Stimulated activated CD4-positive, alpha-beta T cell treated with anti-CD3 and anti-CD28 coated beads, Interleukin-1b, Interleukin-23, amount 100 ng/mL, for 4 hours (primary cell): ENCODE measurements at places on chromosomes 2 and 18.

GRCh38 chr2:135052997-135053474 is 944 bp downstream of the RAB3GAP1 start:
- peak; percentile 8 for DNase-seq

DNA sequence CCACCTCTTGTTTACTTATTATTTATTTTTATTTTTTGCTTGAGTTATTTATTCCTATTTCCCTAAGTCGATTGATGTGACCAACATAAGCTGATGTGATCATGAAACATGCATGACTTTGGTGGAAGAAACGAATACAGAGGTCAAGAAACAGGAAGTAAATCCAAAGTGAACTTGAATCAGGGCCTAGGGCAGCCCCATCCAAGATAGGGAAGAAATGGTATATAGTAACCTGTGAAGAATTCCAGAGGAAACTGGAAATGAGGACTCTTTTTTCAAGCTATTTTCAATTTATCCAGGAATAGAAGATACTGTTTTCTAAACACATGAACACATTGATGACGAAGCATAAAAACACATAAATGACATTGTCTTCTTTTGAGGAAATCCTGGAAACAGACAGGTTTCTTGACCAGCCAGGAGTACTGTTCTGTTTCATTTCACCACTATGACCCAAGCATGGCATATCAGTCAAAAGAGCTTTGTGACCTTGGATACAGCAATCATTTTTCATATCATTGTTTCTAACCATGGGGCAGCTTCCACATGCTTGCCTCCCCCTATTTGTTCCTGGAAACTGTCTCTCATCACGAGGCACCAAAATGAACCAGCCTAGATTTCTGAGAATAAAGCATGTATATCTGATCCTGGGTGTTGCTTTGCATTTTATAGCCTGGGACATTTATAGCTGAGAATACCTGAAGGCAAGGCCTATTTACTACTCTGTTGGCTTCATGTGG is 9.1 kb upstream of the LCLAT1 start:
- DNase-seq = no peak

DNA sequence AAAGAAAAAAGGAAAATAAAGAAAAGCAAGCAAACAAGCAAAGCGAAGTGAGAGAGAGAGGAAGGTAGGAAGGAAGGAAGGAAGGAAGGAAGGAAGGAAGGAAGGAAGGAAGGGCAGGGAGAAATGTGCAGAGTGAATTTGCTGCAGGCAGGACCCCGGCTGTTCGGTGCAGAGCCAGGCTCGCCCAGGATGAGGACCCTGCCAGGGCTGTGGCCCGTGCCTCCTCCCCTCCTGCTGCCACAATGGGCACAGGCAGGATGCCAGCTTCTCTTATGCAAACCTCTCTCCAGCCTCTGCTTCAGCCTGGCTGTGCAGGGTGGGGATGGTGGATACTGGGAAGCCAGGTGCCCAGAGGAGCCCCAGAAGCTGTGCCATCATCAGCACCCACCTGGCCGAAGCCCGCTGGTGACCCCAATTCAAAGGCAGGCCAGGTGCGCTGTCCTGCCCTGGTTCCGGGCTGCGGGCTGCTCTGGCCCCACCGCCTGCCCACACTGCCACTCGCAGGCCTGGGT is 3.2 kb downstream of the GPR17 start:
- no peak for DNase-seq

DNA sequence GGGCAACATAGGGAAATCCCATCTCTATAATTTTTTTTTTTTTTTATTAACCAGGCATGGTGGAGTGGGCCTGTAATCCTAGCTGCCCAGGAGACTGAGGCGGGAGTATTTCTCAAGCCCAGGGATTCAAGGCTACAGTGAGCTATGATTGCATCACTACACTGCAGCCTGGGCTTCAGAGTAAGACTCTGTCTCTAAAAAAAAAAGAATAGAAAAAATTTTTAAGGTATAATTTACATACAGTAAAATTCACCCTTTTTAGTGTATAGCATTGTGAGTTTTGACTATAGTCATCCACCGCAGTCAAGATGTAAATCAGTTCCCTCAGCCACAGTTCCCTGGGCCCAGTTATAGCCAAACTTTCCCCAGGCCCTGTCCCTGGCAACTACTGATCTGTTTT is 57.1 kb upstream of the MSH6 start:
- DNase-seq = no peak

DNA sequence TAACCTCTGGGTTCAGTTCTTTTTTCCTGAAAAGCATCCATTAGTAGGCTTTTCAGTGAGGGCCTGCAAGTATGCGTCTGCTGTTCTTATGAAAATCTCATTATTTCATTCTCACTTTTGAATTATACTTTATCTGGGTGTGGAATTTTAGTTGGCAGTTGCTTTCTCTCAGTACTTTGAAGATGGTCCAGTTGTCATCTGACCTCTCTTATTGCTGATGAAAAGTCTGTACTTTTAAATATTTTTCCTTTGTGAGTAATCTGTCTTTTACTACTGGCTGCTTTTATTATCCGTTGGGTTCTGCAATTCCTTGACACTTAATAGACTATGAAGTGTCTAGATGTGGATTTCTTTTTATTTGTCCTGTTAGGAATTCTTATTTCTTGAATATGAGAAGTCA is 307.8 kb downstream of the CYP26B1 start:
- no peak for DNase-seq

- no peak for DNase-seq
These were observed 42.7 kb downstream of the SH3RF3 start for GRCh38 chr2:109171444-109172334.

DNA sequence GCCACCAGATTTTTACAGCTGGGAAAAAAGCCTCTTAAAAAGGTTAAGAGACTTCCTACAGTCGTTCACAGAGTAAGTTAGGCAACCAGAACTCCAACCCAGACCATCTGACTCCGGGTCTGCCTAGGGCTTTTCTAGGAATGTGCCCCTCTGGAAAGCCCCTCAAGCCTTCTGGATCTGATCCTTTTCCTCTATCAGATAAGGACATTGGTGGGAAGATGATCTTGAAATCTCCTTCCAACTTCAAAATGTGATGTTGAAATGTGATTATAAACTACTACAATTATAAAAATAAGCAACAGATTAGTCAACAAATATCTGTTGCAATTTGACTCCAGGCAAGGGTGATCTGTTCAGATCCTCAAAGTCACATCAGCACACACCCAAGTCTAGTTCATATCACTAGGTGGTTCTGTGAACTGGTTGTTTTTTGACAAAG is 270.4 kb downstream of the ARHGAP15 start:
- no peak for DNase-seq

GRCh38 chr2:21552981-21553380 is 429.2 kb downstream of the TDRD15 start:
- DNase-seq = no peak

GRCh38 chr2:172836827-172837226 is 101.2 kb downstream of the RAPGEF4 start:
- no peak for DNase-seq

GRCh38 chr2:11775384-11775783 is 29.0 kb downstream of the LPIN1 start:
- no peak for DNase-seq

DNA sequence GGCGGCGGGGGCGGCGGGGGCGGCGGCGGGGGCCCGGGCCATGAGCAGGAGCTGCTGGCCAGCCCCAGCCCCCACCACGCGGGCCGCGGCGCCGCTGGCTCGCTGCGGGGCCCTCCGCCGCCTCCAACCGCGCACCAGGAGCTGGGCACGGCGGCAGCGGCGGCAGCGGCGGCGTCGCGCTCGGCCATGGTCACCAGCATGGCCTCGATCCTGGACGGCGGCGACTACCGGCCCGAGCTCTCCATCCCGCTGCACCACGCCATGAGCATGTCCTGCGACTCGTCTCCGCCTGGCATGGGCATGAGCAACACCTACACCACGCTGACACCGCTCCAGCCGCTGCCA is 644 bp downstream of the ONECUT2 start:
- DNase-seq = no peak

DNA sequence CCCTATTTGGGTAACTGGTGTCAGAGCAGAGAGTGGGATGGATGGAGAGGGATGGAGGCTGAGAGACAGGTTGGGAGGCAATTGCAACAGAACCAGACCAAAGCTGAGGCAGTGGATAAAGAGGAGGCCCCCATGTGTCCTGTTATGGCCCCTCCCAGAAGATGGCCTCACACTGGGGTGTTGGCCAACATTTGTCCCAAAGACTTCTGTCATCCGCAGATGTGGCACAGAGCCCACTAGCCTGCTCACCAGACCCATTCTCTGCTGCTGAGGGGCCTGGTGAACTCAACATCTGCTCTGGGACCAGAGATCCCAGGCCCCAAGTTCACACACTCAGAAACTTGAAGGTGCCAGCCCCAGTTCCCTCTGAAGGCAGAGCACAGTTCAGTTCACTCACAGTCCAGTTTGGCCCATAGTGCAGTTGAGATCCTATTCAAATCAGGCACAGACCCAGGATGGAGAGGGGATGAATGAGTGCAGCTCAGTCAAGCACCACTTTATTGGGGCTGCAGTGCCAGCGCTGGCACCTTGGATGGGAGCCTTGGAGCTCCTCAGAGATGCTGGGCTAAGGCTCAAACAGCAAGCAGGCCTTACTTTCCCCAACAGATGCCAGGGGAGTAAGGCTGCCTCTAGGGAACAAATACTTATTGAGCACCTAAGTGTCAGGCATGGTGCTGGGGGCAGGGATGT is 189.2 kb downstream of the ZBTB7C start:
- DNase-seq = no peak

- no peak for DNase-seq
These were observed 45.7 kb downstream of the HDAC4 start for GRCh38 chr2:239355139-239355538.

- DNase-seq = no peak
These were observed 277.2 kb downstream of the BCL2 start for GRCh38 chr18:63042351-63042750.

GRCh38 chr2:68637047-68637446 is 6.3 kb upstream of the PROKR1 start:
- DNase-seq = no peak

DNA sequence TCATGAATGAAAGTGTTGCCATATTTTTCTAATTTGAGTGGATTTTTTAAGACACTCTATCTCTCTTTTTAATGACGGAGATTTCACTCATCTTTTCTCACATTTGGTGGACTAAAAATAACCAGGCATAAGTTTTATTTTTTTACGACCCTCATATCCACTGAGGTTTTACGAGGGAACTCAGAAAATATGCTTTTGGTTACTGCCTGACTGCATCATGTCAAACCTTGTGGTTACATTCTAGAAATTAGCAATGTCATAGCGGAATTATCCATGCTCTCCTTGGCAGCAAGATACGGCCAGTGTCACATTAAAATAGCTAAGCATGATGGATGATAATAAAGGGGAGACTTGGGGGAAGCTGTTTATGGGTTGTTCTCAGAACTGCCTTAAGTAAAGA is 428.6 kb upstream of the FSHR start:
- DNase-seq = no peak

GRCh38 chr2:64860936-64861335 is 128.3 kb upstream of the SLC1A4 start:
- no peak for DNase-seq

- DNase-seq = no peak
These were observed 441.3 kb upstream of the CDH20 start for GRCh38 chr18:60891936-60892335.

GRCh38 chr18:7946734-7947377 is 379.7 kb downstream of the PTPRM start:
- no peak for DNase-seq

- no peak for DNase-seq
These were observed 14.1 kb downstream of the SLC4A3 start for GRCh38 chr2:219641390-219642068.

GRCh38 chr18:55988537-55988936 is 400.5 kb upstream of the TCF4 start:
- no peak for DNase-seq

DNA sequence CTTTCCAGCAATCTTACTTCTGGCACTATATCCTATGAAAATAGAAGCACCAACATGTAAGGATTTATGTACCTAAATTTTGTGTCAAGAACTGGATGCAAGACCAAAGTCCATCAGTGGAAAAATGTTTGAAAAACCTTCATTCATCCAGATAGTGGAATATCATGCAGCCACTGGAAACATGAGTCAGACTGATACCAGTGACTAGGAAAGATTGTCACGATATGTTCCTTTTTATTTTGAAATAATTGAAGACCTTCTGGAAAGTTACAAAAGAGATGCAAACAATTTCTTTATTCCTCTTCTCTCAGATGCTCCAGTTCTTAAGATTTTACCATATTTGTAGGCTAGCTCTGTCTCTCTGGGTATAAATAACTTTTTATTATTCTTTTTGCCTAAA is 40.5 kb upstream of the IL1R2 start:
- DNase-seq = no peak

DNA sequence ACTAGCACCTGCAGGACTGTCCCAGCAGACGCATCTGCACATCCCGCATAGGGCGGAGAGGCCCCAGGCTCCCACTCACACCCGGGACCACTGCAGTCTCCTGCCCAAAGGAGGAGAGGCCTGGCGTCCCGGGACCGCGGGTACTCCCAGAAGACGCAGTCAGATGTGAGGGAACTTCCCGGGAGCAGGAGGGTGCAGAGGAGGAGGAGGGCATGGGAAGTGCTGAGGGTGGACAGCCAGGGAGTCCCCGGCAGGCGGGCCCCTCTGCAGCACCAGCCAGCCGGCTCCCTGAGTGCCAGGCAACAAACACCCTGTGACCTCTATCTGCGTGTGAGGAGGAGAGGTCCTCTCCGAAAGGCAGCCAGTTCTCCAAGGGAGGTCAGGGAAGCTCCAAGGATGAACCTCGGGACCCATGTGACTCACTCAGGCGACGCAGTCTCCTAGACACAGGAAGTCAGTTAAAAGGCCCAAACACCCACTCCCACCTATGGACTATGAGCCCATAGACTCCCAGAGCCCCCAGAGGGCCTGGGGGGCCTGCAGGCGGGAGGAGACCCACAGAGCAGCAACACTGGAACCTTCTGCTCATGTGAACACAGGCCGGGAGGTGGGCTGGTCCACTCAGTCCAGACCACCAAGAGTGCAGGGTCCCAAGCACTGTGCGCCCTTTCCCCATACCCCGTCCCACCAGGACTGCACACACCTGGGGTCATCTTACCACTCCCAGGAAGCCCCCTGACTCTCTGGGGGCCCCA is 4.2 kb downstream of the PXDN start:
- DNase-seq = no peak

GRCh38 chr2:95345081-95345562 is 48.0 kb downstream of the KCNIP3 start:
- no peak for DNase-seq

GRCh38 chr2:181466661-181467576 is 9.7 kb downstream of the ITGA4 start:
- DNase-seq = peak; percentile 73

DNA sequence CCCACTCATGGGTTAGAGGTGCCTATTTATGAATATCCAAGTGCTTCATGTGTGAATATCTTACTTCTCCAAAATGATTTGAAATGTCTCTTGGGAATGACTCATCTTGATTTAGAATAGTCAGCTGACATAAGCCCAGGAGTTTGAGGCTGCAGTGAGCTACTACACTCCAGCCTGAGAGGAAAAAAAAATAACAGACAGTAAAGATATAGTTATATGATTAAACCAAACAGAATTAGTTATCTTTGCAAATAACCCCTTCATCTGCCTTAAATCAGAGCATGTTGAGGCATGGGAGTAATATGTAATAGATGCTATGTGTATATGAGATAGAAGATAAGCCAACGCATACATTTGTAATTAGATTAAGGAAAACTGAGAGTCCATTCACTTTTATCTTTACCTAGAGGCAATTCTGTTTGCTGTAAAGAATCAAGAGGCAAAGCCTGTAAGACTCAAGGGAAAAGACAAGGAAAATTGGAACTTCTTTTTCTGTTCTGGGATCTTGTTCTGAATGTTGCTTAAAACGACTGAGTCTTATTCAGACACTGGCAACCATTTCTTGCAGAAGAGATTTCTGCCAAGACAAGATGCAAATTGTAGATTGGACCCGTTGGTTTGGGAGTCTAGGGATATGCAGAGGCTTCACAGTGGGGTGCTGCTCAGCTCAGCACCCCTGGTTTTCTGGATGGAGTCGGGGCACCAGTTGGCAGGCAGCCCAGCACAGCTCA is 104.4 kb downstream of the LIPG start:
- no peak for DNase-seq
